ENCODE measurements at places on chromosomes 4 and X.

DNA sequence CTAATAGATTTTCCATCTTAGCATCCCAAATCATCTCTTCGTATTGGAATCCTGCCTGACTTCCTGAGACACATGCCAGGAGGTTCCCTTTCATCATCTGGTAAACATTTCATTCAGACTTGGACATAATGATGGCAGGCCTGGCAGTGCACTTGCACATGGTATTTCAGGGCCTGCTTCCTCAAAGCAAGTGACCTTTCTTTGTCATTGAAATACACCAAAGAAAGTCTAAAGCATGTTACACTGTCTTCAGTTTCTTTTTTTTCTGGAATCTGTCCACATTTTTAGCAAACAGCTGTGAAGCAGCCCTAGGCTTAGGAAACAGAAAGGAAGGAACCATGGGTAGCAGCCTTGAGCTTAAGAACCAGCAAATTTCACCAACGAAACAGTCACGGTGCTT is 205.9 kb upstream of the VCX start:
- no peak for DNase-seq

- DNase-seq: no peak
Observed at GRCh38 chr4:158816955-158817354, 48.1 kb downstream of the FNIP2 start.

- DNase-seq: peak; percentile 33
Observed at GRCh38 chr4:76950052-76950955, 752 bp downstream of the SEPTIN11 start.

DNA sequence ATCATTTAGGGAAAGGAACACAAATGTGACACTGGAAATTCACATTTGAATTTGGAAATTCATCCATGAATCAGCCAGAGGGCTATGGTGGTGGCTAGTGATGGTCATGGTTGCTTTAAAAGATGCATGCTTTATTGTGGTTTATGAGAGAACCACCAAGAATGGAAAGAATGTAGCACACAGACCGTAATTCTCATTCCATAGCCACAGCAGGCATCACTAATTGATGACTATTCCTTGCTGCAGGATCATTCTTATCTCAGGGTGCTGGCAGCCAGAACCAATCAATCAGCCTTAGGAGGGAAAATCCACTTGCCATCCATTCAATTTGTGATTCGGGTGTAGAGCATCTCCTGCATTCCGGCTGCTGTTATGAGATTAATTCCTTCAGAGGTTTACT is 115.6 kb downstream of the DHRSX start:
- no peak for DNase-seq

DNA sequence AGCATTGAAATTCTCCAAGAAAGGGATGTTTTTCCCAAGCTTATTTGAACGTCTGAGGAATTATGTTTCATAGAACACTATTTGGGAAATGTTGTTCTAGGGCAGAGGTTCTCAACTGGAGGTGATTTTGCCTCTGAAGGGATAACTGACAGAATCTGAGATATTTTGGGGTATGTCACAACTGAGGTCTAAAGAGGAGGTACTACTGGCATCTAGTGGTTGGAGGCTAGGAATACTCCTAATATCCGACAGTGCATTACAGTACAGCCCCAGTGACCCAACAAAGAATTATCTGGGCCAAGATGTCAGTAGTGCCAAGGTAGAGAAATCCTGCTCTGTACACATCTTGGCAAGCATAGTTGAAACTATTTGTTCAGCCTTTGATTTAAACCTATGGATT is 6.4 kb downstream of the HSPA4L start:
- no peak for DNase-seq

DNA sequence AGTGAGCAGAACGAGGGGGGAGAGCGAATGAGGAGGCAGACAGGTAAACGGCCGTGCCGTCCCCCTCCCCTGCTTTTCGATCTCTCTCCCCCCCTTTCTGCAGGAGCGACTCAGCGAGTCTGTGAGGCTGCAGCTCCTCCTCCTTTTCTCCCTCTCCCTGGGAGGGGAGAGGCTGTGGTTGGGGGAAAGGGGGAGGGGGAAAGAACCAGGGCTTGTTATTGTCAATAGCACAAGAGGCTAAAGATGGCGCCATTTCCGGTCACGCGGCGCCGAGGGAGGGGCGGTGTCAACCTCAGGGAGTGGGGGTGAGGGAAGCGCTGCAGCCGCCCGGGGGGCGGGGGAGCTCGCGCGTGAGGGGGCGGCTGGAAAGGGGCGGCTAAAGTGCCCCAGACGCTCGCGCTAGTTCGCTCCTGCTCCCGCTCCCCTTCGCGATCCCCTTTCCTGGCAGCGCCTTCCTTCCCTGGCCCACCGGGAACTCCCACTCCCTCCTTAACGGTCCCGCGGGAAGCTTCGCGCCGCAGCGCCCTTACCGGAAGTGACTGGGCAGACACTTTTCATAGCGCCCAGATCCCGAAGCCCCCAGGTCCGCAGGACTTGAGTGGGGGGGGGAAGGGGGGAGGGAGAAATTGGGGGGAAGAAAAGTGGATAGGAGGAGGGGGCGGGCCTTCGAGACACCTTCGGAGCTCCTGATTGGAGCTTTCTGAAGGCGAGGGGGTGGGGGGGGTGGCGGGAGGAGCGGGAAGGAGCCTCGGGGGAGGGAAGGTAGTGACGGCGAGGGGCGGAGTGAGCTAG is at the start of gene CUL4B:
Gene CUL4B (minus strand): TSS at position 121 of the 792 bp plus-strand sequence. CDS start 324 bp downstream, outside the sequence.
- DNase-seq: peak; percentile 91

DNA sequence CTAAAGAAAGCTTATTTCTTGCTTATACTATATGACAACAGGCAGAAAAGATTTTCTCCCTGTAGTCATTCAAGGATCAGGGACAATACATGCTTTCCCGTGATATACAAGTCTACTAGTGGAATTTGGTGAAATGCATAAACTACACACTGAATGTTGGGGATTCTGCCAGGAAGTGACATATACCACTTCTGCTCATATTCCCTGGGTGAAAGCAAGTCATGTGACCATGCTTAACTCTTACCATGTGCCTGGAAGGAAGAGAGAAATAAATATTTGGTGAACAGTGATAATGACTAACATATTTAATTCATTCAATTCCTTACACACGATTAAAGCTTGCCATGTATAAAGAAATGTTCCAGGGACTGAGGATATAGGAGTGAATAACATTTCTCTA is 534.6 kb downstream of the PPARGC1A start:
- no peak for DNase-seq

DNA sequence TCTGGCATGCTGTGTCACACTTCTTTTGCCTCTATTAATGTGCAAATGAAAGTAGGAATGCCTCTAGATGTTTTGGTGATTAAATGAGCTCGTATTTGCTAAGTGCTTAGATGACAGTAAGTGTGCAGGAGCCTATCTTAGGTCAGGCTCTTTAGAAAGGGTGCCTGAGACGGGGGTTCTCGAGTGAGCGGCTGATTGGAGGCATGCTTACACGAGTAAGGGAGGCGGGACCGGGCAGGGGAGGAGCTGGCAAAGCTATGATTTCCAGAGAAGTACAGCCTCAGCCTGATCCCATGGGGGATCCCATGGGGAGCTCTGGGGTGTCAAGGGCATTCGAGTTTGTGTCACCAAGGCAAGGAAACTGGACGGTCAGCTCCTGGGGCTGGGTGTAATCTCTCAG is 44.8 kb downstream of the CLDN34 start:
- no peak for DNase-seq

DNA sequence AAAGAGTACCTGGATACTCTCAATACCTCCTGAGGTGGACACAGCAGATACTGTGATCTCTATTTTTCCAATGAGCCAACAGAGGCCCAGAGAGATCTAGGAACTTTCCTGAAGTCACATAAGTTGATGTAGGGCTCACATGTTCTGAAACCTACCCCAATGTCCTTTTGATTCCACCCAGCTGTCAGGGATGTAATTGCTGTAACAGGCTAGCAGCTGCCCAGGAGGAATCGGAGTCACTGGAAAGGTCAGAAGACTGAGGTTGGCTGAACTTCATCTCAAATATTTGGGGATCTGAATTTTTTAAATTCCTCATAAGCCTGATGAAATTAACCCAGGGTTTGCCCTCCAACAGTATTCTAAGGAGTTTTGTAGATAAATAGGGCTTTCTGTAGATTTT is 52.5 kb upstream of the PROM1 start:
- no peak for DNase-seq
